ENCODE measurements at places on chromosomes 16 and 17. TPM values are rescaled to one million over a fixed set of nuclear protein-coding genes. Genes with fewer than 3 reads are reported as not detected.

The OR3A2 gene
- total RNA-seq: not detected

The PARN gene
- total RNA-seq: 37.6 TPM

The CTRL gene
- not detected for total RNA-seq

The SCGB1C2 gene
- total RNA-seq: not detected

The ANKRD40 gene
- 23.1 TPM for total RNA-seq

The RNF135 gene
- 20.7 TPM for total RNA-seq

The C17orf100 gene
- total RNA-seq: 3.2 TPM

The MSLN gene
- 4.6 TPM for total RNA-seq

The CHST5 gene
- total RNA-seq: not detected

The QRICH2 gene
- 4.6 TPM for total RNA-seq

The HEATR3 gene
- total RNA-seq: 18.6 TPM
